Renal cortical epithelial cell (primary cell): ENCODE measurements at places on chromosomes 6 and 20. TPM values are rescaled to one million over a fixed set of nuclear protein-coding genes. Genes with fewer than 3 reads are reported as not detected.

BTN1A1 gene
- total RNA-seq = not detected in 2 replicates

CDH4 gene
- total RNA-seq = 6.4 TPM in 2 replicates

NKX2-4 gene
- not detected in 2 replicates for total RNA-seq

TGM3 gene
- not detected in 2 replicates for total RNA-seq

NOX3 gene
- not detected in 2 replicates for total RNA-seq

SMLR1 gene
- not detected in 2 replicates for total RNA-seq

ANKRD66 gene
- not detected in 2 replicates for total RNA-seq

TUBB2B gene
- 21.6 and 53.5 TPM in 2 replicates for total RNA-seq

MRAP2 gene
- total RNA-seq = 1.7 and 7.5 TPM in 2 replicates

FNDC11 gene
- 0.69 and 0.85 TPM in 2 replicates for total RNA-seq

MYLK4 gene
- 0.52 and 1.0 TPM in 2 replicates for total RNA-seq

TRIM31 gene
- total RNA-seq = not detected in 2 replicates

PSORS1C2 gene
- not detected in 2 replicates for total RNA-seq

AK9 gene
- 1.6 and 10.0 TPM in 2 replicates for total RNA-seq

MRPS18A gene
- 35.5 and 62.0 TPM in 2 replicates for total RNA-seq

CFAP61 gene
- total RNA-seq = 2.0 TPM in 1 of 2 replicates, not detected in the other

SLC2A4RG gene
- total RNA-seq = 14.9 and 31.5 TPM in 2 replicates

CST2 gene
- total RNA-seq = not detected in 2 replicates

DZANK1 gene
- total RNA-seq = 1.2 and 3.3 TPM in 2 replicates

CYP21A2 gene
- total RNA-seq = 0.20 TPM in 1 of 2 replicates, not detected in the other
